ENCODE measurements at places on chromosomes 5 and 9.

DNA sequence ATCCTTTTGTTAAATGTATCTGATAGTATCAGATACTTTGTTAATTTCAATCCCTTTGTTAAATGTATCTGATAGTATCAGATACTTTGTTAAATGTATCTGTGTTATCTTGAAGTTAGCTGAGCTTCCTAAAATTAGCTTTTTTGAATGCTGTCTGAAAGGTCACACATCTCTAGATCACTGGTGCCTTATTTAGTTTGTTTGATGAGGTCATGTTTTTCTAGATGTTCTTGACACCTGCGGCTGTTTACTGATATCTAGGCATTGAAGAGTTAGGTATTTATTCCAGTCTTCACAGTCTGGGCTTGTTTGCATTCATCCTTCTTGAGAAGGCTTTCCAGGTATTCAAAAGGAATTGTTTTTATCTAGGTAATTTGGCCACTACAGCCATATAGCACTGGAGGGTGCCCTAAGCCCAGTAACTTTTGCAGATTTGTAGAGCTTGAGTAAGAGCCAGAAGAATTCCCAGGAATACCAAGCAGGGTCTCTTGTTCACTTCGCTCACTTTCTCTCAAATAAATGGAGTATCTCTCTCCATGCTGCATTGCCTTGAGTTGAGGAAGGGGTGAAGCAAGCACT, 435.4 kb upstream of the GRAMD2B start:
- no peak for DNase-seq

DNA sequence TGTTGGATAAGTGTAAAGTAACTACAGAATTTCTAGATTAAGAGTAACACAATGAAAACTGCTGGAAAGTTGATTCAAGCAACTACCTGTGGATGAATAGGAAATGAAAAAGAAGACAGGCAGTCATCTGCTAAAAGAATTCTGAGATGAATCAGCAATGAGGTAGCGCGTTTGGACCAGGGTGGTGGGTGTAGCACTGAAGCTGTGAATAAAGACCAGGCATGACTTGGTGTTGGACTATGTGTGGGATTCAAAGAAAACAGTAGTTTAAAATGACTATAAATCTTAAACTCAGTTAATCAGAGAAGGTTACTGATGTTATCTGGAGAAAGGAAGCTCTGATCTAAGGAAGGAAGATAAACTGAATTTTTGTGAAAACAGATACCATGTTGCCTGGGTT, 159.8 kb downstream of the FBN2 start:
- DNase-seq, result no peak

GRCh38 chr5:56588636-56589480, 226.5 kb upstream of the MAP3K1 start:
- DNase-seq, result peak; percentile 60

- no peak for DNase-seq
These were observed 29.5 kb downstream of the SH3PXD2B start for GRCh38 chr5:172424808-172425207.

DNA sequence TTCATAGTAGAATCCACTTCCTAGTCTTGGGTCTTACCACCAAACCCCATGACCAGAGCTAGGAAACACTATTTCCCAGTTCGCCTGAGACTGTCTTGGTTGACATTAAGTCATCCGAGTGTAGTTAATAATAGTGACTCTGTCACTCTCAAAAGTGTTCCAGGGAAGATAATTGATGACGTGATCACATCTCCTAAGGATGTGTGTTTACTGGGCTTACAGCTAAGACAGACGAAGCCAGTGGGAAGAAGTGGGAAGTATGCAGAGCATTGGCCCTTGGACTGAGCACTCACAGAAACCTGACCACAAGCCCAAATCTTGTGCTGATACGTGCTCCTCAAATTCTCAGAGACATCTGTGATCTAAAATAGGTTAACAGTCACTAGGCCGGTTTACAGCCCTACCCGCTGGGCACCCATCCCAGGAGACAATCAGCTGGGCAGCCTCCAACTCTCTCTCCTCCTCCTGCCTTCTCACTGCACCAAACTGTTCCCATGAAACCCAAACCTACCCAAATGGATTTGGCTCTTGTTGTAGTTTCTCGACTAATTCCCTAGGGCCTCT, 316.6 kb downstream of the TLE1 start:
- DNase-seq, result no peak

DNA sequence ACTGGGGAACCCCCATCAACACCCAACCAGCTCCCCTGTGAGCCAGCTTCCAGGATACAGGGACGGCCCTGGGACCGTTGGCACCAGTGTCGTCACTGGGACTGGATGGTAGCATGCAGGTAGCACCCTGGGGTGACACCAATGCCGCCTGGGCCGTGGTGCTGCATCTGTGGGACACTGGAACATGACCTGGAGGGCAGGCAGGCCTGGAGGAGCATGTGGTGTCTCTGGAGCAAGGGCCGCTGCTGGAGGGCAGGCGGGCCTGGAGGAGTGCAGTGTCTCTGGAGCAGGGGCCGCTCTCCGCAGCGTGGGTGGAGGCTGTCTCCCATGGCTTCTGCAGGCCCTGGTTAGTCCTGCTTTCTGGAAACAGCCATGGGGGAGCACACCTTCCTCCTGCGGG, 13.1 kb downstream of the LPCAT1 start:
- no peak for DNase-seq

Measured in activated CD8-positive, alpha-beta memory T cell treated with anti-CD3 and anti-CD28 coated beads, Interleukin-2, amount 50 U/mL, for 48 hours (primary cell).